ENCODE measurements at places on chromosomes 3 and 15.

DNA sequence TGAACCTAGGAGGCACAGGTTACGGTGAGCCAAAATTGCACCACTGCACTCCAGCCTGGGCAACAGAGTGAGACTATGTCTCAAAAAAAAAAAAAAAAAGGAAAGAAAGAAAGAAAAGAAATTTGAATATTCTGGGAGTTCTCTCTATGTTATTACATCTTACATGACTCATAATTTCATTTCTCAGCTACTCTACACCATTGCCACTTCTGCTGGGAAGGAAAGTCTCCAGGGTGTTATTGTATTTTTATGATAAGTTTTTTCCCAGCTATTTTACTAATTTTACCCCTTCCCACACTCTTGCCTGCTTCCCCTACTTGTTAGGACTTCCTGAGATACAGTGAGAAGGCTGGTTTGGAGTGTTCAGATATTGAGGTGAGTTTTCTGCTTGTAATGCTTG is 69.7 kb upstream of the UMPS start:
- DNase-seq: no peak

DNA sequence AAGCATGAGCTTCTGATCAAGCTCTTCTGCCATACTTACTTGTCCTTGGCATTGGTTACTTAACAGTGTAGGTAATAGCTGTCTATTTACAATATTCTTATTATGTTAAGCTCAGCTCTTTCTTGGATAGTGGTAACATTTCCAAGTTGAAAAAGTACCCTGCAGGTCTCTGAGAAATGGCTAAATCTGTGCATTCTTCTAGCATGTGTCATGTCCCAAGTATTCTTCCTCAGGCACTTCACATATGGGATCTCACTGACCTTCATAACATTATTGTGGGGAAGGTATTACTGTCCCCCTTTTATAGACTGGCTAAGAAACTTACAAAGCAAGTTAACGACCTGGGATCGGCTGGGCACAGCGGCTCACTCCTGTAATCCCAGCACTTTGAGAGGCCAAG is 236.1 kb downstream of the RORA start:
- DNase-seq: no peak

DNA sequence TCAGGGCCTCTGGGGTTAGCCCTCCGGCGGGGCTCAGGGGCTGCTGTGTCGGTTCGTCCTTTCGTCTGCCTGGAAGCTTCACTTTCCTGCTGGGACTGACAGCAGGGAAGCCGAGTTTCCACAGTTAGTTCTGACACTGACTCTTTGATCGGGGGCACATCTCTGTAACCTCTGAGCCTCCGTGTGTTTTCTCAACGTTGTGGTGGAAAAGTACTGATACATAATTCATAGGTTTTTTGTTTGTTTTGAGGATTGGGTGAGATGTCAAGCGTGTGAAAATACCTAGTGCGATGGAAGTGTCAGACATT is 481 bp downstream of the AP4E1 start:
- no peak for DNase-seq

DNA sequence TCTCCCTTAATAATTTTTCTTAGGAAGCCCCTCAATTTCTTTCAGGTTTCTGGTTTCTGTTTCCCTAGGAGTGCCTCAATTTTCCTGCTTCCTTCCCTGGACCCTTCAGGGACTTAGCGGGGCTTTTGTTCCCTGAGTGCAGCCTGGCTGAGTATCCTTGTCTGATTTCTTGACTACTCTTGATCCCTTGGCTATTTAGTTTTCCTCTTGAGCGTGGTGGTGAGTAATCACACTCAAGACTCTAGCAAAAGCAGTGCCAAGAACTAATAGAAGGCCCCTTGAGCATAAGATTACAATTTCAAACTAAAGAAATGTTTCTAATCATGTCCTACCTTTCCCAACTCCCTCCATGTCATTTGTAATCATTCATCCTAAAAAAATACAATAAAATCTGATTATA is 94.3 kb upstream of the C3orf80 start:
- no peak for DNase-seq

GRCh38 chr3:38229036-38229435 is 36.6 kb upstream of the SLC22A13 start:
- no peak for DNase-seq

DNA sequence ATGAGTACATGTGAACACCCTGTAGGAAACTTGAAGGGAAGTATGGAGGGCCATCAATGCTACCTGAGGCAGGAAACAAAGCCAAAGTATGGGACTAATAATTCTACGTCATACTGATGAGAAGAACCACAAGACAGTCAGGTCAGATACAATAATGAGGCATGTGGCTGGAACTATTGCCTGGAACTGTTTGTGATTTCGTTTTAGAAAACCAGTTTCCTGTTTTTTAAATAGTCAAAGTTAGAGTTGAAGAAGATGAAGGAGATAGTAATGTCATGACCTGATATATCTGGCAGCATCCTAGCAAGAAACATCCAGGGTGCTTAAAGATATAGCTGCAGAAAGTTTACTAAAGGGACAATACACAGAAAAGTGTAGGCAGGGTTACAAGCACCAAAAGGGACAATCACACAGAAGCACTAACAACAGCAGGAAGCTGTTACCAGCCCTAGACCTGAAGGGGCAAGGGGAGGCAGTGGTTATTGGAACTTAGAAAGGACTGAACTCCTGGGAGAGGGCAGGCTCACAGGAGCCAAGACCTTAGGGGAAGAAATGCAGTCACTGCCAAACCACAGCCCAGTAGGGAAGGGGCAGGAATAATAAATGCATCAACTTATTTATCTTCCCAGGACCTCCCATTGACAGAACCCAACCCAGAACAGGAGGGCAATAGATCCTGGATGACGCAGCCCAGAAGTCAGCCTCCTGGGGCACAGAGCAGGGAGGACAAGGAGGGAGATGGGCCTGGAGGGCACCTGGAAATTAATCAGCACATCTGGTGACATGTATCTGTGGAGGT is 302.1 kb upstream of the STT3B start:
- DNase-seq: no peak
